Esophagus squamous epithelium (tissue), 5 donors: ENCODE measurements at places on chromosomes 2 and 18.

DNA sequence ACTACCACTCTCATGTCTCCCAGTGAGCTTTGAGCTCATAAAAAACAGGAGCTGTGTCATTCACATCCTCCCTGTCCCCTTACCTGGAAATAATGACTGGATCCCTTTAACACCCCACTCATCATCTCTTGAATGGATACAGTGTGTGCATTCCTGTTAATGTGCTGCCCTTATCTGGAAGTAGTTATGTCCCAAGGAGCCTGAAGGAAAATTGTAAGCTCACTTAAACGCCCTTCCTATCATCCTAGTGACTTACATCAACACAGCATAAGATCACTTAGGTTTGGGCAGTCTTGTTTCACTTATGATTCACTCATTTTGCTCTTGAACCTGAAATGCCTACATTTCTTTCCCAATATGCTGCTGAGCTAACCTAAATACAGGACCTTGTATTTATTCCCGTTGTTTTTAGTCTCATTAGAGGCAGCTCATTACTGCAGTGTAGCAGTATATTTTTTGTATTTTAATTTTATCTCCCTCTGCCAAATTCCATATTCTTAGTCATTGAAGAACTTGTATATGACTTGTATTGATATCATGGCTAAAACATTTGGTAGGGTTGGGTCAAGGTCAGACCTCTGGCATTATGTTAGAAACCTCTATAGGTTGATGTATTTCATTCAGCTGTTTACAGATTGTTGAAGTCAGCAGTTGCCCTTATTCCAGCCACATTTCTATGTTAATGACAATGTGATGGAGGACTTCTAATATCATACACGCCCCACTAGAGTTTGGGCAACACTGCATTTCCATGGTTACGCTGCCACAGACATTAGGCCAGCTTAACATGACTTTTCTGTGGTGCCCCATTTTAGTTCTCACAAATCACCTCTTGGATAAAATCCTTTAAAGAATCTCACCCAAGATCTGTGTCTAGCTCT, 72.9 kb downstream of the PKP4 start:
- no peaks in the 10 kb centered on the region for H3K27me3 ChIP-seq
- peaks cover 8% of the 10 kb centered on the region for H3K36me3 ChIP-seq
- no peaks in the 10 kb centered on the region for H3K4me1 ChIP-seq
- H3K27ac ChIP-seq = no peak overlapping the region
- no peak overlapping the region for H3K4me3 ChIP-seq

GRCh38 chr2:26438926-26439325, 37.2 kb downstream of the DRC1 start:
- no peak overlapping the region for H3K4me3 ChIP-seq
- H3K36me3 ChIP-seq = no peaks in the 10 kb centered on the region
- no peaks in the 10 kb centered on the region for H3K4me1 ChIP-seq
- DNase-seq = no peak

GRCh38 chr2:138771534-138771933, 8.7 kb downstream of the NXPH2 start:
- no peaks in the 10 kb centered on the region for H3K27me3 ChIP-seq
- no peak overlapping the region for H3K27ac ChIP-seq
- H3K36me3 ChIP-seq = no peaks in the 10 kb centered on the region
- no peak overlapping the region for H3K4me3 ChIP-seq
- DNase-seq = no peak

DNA sequence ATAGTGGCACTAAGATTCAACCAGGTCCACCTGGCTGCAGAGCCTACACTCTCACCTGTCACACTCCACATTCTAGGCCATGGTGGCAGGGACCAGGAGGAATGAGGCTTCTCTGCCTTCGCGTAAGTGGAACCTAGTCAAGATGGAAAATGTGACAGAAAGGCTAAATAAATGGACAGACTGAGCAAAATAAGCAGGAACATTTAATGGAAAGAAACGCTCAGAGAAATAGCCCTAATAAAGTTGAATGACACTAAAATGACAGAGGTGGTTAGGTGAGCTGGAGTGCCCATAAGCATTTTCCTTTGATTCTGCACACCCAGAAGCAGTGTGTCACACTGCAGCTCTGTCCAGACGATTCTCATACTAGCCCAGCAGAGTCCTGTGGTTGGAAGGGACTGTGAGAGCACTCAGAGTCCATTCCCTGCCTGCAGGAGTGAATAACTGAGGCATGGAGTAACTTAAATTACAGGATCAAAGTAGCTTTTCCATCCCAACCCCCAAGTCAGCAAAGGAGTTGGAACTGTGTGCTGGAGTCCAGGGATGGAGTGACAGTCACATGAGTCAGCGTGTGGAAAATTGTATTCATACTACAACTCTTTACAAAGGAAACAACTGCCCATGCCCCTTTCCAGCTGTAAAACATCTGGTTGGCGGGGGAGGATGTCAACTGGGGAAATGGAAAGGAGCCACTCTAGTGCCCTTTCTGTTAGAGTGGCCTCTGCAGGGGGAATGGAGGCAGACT, 105.4 kb upstream of the LGALSL start:
- H3K27ac ChIP-seq = no peak overlapping the region
- H3K36me3 ChIP-seq = no peaks in the 10 kb centered on the region
- H3K4me3 ChIP-seq = no peak overlapping the region
- no peaks in the 10 kb centered on the region for H3K27me3 ChIP-seq
- no peaks in the 10 kb centered on the region for H3K4me1 ChIP-seq
